Cerebellum (tissue), 4 donors: ENCODE measurements at places on chromosomes 3 and 15. TPM values are rescaled to one million over a fixed set of nuclear protein-coding genes. Genes with fewer than 3 reads are reported as not detected.

The CLCN2 gene
- 16.0 TPM for total RNA-seq

The ZNF660 gene
- 18.8 TPM for total RNA-seq

The KCNH8 gene
- 16.0 TPM for total RNA-seq

The ACOX2 gene
- 3.4 TPM for total RNA-seq

The DZIP1L gene
- total RNA-seq = 28.6 TPM

The COLQ gene
- 2.5 TPM for total RNA-seq

The SEMA5B gene
- total RNA-seq = 24.8 TPM

The ATP8B4 gene
- 15.3 TPM for total RNA-seq

The CCDC191 gene
- 8.8 TPM for total RNA-seq

The PAK6 gene
- total RNA-seq = 3.7 TPM

The UMPS gene
- total RNA-seq = 35.1 TPM
